Naive B cell (primary cell): ENCODE measurements at places on chromosomes 5 and 9.
A peak's percentile ranks its signal among the peaks of the same experiment; 100 is the strongest.

DNA sequence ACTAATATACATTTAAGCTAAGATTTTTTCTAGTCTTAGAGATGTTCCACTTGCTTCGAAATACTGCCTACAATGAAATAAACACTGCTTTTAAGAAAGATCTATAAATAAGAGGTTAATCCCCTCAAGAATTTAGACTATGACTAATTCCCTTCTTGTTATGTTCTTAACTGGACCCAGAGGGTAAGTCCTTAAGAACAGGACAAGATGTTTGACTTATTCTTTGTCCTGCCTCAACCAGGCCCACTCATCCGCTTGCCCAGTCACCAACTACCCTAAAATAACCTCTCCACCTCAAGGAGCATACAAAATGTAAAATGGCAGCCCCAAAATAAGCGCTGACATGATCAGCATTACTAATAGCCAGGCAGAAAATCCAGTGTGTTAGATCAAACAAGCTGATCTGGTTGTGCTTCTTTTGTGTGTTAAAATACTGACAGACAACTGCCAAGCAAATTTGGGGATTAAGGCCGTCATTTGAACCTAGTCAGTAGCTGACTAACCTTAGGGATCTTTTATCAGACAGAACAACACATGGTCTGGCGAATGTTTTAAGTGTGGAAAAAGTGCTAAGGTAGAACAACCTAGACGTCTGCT is 93.7 kb upstream of the SMC5 start:
- peak overlapping the region; percentile 63 for H3K4me3 ChIP-seq
- H3K4me1 ChIP-seq, result no peaks in the 10 kb centered on the region
- H3K36me3 ChIP-seq, result no peaks in the 10 kb centered on the region
- H3K27me3 ChIP-seq, result no peaks in the 10 kb centered on the region
- H3K27ac ChIP-seq, result no peak overlapping the region
- no peak for DNase-seq

- DNase-seq, result no peak
- H3K4me3 ChIP-seq, result no peak overlapping the region
- H3K36me3 ChIP-seq, result no peaks in the 10 kb centered on the region
- peaks cover 11% of the 10 kb centered on the region for H3K4me1 ChIP-seq
These were observed 9.4 kb downstream of the CORO2A start for GRCh38 chr9:98182889-98183599.

DNA sequence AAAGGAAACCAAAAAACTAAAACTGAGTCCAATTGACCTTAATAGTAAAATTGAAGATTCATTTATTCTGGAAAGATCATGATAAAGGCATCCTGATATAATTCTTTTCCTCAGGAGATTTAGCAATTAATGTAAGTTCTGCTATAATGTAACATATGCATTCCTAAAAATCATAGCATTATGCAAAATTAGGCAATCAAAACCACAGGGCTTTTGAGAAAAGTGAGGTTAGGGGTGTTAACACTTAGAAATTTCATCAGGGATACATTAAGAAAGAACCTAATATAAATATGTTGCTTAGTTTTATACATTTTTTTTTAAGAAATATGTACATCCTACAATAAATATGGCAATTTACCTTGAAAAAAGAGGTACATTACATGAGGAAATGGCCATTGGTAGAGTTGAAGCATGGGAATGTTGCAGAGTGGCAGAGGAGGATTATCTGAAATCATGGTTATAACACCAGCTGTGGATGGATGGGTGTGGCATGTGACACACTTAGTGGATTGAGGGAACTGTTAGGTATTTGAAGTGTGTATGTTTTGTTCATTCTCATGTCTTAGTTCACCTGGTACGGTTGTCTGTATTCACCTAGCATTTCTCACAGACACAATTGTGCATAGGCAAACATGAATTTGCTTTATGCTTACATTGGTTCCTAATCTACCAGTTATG is 51.1 kb downstream of the CCNH start:
- peaks cover 2% of the 10 kb centered on the region for H3K4me1 ChIP-seq
- H3K27me3 ChIP-seq, result no peaks in the 10 kb centered on the region
- DNase-seq, result no peak
- no peak overlapping the region for H3K27ac ChIP-seq
- no peak overlapping the region for H3K4me3 ChIP-seq
- peaks cover 7% of the 10 kb centered on the region for H3K36me3 ChIP-seq

DNA sequence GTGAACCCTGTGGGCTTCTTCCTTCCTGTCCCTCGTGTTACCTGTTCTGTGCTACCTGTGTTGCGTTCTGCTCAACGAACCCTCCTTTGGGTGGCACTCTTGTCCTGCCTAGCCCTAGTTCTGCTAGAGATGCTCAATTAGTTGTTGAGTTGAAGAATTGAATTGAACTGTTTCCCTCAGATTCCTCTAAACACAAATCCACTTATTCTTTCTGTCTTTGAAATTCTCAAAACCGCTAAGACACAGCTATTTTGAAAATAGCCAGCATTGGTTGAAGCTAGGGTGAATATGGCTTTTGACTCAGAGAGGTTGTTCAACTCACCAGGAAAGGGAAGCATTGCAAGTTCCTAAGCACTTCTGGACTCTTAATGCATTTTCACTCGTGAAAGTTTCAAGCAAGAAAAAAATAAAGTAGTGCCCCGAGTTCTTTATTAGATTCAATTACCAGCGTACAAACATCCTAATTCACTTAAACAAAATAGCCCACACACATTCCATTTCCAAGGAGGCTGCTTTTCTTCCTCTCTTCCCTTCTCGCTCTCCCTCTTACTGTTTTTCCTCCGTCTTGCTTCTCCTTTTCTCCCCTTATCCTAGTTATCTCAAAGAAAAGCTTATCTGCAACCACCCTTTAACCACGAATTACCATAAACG is 642 bp upstream of the ITGA1 start:
- peaks cover 14% of the 10 kb centered on the region for H3K4me1 ChIP-seq
- DNase-seq, result peak; percentile 21
- H3K36me3 ChIP-seq, result no peaks in the 10 kb centered on the region
- peak overlapping the region; percentile 82 for H3K4me3 ChIP-seq
